ENCODE measurements at places on chromosomes 4 and X.

GRCh38 chrX:11363069-11363594 is 69.9 kb downstream of the AMELX start:
- DNase-seq = no peak

DNA sequence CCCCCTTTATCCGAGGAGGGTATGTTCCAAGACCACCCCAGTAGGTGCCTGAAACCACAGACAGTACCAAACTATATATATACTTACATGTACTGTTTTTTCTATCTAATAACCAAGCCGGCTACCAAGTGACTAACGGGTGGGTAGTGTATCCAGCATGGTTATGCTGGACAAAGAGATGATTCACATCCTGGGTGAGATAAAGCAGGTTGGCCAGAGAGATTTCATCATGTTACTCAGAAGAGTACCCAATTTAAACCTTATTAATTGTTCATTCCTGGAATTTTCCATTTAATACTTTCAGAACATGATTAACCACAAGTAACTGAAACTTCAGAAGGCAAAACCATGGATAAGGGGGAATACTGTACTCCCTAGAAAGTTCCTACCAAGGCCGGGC is 46.5 kb downstream of the RFC1 start:
- no peak for DNase-seq

GRCh38 chrX:5307416-5307815 is 921.3 kb downstream of the NLGN4X start:
- DNase-seq = no peak

DNA sequence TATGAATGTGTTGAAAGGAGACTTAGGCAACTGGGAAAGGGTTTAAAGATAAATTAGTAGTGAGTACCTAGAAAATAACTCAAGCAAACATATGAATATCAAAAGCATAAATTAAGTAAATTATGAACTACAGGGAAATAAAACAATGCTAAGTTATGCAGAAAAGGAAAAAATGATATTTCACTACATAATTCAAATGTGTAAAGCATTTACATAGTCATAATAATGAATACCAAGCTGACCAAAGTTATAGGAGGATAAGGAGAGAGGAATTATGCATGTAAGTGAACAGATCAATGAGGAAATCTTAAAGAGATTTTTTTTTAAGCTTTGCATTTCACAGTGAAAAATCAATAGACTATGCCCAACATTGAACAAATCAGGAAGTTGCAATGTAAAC is 145.0 kb downstream of the HDX start:
- DNase-seq = no peak

GRCh38 chrX:130100180-130100579 is 10.1 kb downstream of the ELF4 start:
- DNase-seq = no peak

GRCh38 chr4:1368421-1369090 is 21.5 kb downstream of the UVSSA start:
- DNase-seq = no peak

DNA sequence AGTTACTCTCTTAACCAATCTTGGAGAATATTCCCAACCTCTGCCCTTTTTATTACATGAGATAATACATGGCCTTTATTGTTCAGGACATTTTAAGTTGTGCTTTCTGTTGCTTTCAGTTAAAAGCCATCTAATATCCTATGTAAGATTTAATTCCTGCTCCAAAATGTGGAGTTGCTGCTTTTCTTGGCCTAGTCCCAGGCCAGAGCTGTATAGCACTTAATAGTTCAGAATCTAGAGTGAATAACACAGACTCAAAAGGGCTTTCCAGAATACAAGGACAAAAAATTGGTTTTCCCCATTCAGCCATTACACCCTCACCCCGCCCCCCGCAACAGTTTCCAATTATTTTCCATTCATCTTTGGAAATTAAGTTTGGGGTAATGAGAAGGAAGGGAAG is 144.3 kb upstream of the SMAD1 start:
- DNase-seq = no peak

DNA sequence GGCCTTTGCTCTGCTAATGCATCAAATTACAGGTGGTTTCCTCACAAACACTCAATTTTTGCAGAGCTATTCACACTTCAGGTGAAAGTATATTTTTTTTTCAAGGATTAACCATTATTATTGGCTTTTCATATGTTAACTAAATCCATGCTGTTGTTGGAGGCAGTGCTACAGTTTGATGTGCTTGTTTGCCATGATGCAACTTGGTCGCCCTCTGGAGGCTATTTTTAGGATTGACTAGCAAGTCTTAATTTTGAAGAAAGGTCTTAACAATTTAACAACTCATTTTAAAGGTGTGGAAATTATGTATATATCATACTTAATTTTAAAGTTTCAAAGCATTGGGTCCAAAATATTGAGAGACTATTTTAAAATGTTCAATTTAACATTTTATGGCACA is 168.8 kb upstream of the FAM47A start:
- DNase-seq = no peak

DNA sequence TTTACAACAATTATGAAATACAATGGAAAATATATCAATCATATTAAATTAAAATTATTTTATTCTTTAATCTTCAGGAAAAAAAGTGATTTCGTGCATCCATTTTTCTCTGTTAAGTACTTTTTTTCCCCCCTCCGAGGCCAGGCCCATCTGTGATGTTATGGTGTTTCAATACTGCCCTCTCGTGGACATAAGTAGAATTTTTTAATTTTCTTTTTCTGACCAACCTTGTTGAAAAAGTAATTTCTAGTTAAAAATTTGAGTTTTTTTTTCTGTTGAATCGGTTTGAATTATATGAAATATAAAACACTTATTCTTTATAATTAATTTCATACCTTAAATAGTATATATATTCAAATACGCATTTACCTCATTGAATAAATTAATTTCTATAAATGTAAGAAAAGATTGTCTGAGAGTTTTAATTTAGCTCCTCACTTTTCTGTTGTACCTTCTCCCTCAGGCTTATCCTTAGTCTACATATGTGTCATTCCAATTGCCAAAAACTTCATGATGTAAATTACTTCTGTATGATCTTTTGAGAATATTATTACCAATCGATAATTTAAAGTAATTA is 175.8 kb upstream of the TECRL start:
- peak; percentile 18 for DNase-seq

DNA sequence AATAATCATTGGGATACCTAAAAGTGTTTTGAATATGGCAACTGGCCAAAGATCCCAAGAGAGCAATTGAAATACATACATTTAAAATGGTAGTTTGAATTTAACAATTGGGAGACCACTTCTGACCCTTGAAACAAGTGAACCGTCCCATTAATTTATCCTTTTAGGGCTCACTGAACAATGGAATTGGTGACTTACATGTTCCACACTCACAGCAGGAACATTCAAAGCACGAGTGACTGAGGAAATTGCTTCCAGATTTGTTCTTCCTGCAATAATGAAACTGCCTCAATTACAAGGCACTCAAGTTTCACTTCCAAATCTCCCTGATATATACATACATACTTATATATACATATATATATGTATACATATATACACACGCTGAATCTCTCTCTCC is 20.6 kb downstream of the SLC39A8 start:
- no peak for DNase-seq

DNA sequence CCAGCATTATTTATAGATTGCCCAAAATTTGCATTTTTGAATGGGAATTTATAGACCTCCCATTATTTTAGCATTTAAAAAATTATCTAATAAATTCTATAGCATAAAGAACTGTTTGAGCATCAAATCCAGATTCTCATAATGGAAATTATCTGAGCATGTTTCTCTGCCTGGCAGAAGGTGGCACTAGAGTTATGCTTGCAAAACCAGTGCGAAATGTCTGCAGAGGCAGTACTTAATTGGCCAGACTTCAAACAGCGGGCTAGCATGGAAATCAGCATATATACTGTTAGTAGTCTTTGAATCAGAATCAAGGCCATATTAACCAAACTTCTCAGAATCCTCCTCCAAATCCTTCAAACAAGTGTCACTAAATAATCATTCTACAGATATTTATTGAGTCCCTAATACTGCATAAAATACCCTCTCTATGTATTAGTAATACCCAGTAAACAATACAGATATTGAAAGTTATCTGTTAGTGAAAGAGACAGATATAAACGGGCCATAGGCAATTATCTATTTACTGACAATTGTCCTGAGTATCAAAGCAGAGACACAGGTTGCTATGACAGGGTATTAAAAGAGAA is 78.7 kb upstream of the DCLK2 start:
- DNase-seq = peak; percentile 12

GRCh38 chr4:123889507-123889906 is 492.9 kb downstream of the SPRY1 start:
- DNase-seq = no peak

DNA sequence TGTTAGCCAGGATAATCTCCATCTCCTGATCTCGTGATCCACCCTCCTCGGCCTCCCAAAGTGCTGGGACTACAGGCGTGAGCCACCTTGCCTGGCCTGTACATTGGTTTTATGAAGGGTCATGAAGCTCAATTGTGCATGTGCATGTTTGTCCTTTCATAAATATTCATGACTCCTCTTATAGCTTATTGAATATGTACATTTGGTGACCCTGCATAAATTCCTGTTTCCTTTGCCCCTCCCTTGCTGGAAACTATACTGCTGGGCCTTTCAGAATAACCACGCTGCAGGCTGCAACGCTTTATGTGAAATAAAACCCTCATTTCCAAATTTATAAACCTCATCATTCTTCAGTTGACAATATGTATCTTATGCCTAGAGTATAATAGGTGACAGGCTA is 978.0 kb upstream of the LCORL start:
- no peak for DNase-seq

- DNase-seq = no peak
Observed at GRCh38 chr4:167035390-167035789, 198.9 kb downstream of the SPOCK3 start.

GRCh38 chr4:74456056-74456744 is 11.3 kb downstream of the AREG start:
- DNase-seq = no peak

GRCh38 chrX:154417157-154417556 is 5.8 kb downstream of the TAFAZZIN start:
- no peak for DNase-seq

GRCh38 chrX:136493011-136493410 is 4.4 kb upstream of the HTATSF1 start:
- DNase-seq = peak; percentile 1

- DNase-seq = peak; percentile 53
Observed at GRCh38 chr4:78517050-78517652, 34.4 kb upstream of the ANXA3 start.

GRCh38 chr4:29005838-29006237 is 1714.3 kb upstream of the PCDH7 start:
- DNase-seq = no peak

GRCh38 chrX:69236641-69237040 is 71.4 kb upstream of the PJA1 start:
- DNase-seq = no peak

- no peak for DNase-seq
Observed at GRCh38 chr4:81965911-81966310, 407.9 kb downstream of the HNRNPD start.

GRCh38 chr4:38759113-38759789 is 23.5 kb downstream of the TLR10 start:
- peak; percentile 97 for DNase-seq

DNA sequence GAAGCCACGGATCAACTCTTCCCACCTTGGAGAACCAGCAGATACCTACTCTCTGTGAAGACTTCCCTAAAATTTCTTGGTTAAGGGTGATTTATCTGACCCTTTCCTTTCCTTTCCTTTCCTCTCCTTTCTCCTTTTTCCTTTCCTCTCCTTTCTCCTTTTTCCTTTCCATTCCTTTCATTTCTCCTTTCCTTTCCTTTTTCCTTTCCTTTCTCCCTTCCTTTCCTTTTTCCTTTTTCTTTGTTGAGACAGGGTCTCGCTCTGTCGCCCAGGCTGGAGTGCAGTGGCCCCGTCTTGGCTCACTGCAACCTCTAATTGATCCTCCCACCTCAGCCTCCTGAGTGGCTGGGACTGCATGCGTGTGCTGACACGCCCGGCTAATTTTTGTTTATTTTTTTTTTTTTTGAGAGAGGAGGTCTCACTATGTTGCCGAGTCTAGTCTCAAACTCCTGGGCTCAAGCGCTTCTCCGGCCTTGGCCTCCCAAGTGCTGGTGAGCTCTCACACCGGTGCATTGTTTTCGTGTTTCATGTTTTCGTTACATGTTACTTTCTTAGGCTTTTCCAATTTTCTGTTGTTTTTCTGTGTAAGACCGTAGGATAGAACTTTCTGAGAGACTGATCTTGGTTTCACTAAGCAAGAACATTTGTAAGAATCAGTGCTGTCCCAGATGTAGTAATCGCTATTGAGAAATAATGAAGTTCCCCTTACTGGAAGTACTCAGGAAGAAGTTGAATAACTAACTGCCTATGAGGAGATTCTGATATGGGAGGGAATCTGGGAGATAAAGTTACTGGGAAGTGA is 2.0 kb downstream of the TMEM165 start:
- no peak for DNase-seq

GRCh38 chr4:67539830-67540229 is 5.5 kb downstream of the CENPC start:
- DNase-seq = no peak

- DNase-seq = no peak
Observed at GRCh38 chr4:1990348-1990645, 18.5 kb downstream of the NELFA start.

GRCh38 chr4:77002321-77003107 is 53.0 kb downstream of the SEPTIN11 start:
- no peak for DNase-seq

GRCh38 chrX:2894885-2895292 is 34.2 kb downstream of the ARSD start:
- DNase-seq = no peak

GRCh38 chr4:7347981-7348380 is 86.7 kb downstream of the PSAPL1 start:
- no peak for DNase-seq

DNA sequence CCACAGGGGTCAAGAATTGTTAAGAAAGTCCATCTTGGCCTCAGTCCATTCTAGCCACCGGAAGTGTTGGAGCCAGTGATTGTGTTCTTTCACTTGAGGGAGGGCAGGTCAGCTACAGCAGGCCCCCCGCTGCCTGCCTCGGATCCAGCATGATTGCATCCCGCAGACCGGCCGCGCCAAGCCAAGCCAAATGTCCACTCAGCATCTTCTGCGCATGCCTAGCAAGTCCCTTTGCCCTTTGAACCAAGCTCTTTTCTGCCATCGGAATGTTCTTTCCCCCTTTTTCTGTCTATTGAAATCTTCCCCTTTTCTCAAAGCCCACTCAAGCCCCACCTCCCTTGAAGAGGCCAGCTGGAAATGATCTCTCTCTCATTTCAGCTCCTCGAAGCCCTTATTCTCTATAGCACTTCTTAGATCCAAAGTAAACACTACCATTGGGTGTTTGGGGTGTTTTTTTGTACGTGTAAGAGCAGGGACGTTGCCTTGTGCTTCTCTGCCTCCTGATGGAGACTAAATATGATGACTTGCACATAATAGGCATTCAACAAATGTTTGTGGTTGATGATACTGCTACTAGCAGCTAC is 147.8 kb upstream of the BCOR start:
- no peak for DNase-seq

GRCh38 chrX:7147978-7148854 is at the start of gene PUDP:
Gene PUDP, minus strand, starts transcription at chrX:7148153. Its CDS starts 40 bp downstream, at chrX:7148113.
- DNase-seq = peak; percentile 80

All from hippocampal formation (tissue), 2 donors.